ENCODE measurements at places on chromosomes 2 and 18.

GRCh38 chr2:242065426-242065825, 195.9 kb downstream of the RTP5 start:
- H3K36me3 ChIP-seq = no peaks in the 10 kb centered on the region
- H3K4me1 ChIP-seq = peaks cover 19% of the 10 kb centered on the region
- no peak overlapping the region for H3K27ac ChIP-seq
- no peak overlapping the region for H3K4me3 ChIP-seq
- no peaks in the 10 kb centered on the region for H3K27me3 ChIP-seq

DNA sequence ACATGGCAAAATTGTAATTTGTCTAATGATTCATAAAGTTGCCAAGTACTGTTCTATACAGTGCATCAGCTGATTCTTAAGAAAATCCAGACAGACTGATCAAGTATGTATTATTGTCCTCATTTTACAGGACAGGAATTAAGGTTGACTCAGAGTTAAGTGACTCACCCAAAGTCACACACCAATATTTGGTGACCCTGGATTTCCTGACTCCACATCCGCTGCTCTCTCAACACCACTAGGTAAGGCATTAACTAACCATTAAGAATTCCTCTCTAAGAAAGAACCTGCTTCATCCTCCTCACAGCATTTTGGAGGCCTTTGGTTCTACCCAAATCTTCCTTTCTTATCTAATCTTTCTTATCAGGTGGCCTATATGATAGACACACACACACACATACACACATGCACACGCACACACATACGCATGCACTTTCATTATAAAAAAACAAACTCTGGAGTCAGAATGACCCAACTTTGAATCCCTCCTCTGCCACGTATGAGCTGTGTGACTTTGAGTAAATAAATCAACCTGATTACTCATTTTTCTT, 150.8 kb downstream of the ANKRD44 start:
- H3K4me3 ChIP-seq = no peak overlapping the region
- no peaks in the 10 kb centered on the region for H3K36me3 ChIP-seq
- no peak for DNase-seq

DNA sequence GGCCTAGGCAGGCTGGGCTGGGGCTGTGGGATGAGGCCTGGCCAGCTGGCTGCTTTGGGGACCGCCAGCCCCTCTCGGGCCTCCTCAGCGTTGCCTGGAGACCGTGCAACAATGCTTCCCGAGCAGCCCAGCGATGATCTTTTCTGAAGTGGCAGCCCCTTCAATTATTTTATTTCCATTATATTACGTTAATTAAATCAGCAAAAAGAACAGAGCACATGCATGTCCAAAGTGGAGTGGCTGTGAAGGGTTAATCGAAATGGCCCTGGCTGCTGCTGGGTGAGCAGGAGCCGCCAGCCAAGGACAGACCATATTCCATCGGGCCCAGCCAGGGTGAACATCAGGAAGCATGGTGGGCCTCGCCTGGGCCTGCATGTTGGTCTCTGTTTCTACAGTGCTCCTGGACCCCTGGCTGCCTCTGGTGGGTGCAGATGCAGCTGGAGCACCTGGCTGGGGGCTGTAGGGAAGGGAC, 245.5 kb downstream of the MYCN start:
- no peaks in the 10 kb centered on the region for H3K27me3 ChIP-seq
- H3K4me3 ChIP-seq = no peak overlapping the region
- no peak overlapping the region for H3K27ac ChIP-seq
- H3K4me1 ChIP-seq = no peaks in the 10 kb centered on the region
- H3K36me3 ChIP-seq = no peaks in the 10 kb centered on the region
- no peak for DNase-seq

DNA sequence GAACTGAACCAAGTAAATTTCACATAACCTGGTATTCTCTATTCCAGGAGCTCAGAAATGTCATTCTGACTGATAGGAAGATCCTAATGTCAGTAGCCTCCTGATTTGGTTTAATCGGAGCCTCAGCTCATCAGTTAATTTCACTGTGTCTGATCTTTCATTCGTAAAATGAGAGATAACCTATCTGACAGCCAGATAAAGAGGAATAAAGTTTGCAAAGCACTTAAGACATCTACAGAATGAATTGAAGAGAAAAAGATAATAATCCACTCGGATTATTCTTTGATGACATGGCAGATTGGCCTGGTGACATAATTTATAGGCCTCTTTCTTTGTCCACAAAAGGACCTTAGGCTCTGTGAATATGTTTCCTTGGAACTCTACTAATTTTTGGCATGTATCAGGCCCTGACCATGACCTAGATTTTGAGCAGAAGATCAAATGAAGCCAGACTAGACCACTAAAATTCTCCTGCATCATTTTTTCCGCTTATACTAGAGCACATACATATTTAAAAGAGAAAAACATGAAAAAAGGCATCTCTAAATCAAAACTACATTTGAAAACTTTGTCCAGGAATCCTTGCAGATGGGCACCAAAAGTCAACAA, 312.4 kb downstream of the MTX2 start:
- DNase-seq = no peak
- no peak overlapping the region for H3K4me3 ChIP-seq
- H3K27ac ChIP-seq = no peak overlapping the region
- no peaks in the 10 kb centered on the region for H3K36me3 ChIP-seq

DNA sequence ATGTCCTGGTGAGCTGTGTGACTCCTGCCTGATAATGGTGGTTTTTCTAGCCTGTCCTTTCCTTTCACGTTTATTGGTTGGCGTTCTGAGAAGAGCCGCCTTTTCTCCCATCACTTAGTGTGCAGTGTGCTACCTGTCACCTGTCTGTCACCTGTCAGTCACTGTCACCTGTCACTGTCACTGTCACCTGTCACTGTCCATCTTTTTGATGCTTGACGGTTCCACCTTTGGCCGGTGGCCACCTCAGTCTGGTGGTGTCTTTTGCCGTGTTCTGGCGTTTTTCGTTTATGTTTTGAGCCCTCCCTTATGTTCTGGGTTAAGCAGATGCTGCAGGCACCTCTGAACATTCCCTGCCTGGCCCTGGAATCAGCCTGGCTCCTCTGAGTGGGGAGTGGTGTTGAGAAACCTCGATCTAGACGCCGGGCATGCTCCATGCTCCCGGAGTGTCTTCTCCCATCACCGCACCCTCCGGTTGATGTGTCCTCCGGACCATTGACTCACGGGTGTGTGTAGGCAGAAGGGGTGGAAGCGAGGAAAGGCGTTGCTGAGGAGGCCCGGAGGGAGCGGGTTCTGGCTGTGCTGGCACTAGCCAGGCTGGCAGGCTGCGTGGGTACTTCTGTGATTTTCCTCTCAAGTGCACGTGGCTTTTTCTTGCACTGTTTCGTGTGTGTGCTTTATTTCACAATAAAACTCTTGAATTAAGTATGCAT, 20.7 kb downstream of the DTYMK start:
- peaks cover 10% of the 10 kb centered on the region for H3K4me1 ChIP-seq
- peaks cover 20% of the 10 kb centered on the region for H3K36me3 ChIP-seq
- DNase-seq = peak; percentile 59

DNA sequence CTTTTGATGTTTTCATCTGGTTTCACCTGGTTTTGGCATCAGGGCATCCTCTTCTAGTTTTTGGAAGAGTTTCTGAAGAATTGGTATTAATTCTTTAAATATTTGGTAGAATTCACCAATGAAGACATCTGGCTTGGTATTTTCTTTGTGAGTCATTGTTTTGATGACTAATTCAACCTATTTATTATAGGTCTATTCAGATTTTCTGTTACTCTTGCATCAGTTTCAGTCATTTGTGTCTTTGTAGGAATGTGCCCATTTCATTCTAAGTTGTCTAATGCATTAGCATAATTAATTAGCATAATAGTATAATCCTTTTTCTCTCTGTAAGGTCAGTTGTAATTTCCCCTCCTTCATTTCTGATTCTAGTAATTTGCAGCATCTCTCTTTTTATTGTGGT, 8.0 kb downstream of the GNLY start:
- DNase-seq = no peak
- no peaks in the 10 kb centered on the region for H3K36me3 ChIP-seq
- H3K27me3 ChIP-seq = no peaks in the 10 kb centered on the region
- H3K4me1 ChIP-seq = peaks cover 33% of the 10 kb centered on the region
- H3K27ac ChIP-seq = peak overlapping the region; percentile 66

GRCh38 chr2:163919717-163920116, 183.9 kb upstream of the FIGN start:
- H3K4me1 ChIP-seq = peaks cover 5% of the 10 kb centered on the region
- H3K27me3 ChIP-seq = no peaks in the 10 kb centered on the region
- no peak overlapping the region for H3K4me3 ChIP-seq
- H3K27ac ChIP-seq = no peak overlapping the region

DNA sequence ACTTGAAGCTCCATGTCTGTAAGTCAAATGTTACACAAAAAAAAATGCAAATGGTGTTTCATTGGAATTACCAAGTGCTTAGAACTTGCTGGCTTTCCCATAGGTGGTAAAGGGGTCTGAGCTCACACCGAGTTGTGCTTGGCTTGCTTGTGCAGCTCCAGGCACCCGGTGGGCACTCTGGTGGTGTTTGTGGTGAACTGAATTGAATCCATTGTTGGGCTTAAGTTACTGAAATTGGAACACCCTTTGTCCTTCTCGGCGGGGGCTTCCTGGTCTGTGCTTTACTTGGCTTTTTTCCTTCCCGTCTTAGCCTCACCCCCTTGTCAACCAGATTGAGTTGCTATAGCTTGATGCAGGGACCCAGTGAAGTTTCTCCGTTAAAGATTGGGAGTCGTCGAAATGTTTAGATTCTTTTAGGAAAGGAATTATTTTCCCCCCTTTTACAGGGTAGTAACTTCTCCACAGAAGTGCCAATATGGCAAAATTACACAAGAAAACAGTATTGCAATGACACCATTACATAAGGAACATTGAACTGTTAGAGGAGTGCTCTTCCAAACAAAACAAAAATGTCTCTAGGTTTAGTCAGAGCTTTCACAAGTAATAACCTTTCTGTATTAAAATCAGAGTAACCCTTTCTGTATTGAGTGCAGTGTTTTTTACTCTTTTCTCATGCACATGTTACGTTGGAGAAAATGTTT, 97.9 kb upstream of the IL1R2 start:
- H3K27me3 ChIP-seq = no peaks in the 10 kb centered on the region
- peaks cover 50% of the 10 kb centered on the region for H3K36me3 ChIP-seq
- no peaks in the 10 kb centered on the region for H3K4me1 ChIP-seq
- no peak for DNase-seq
- H3K4me3 ChIP-seq = no peak overlapping the region
- no peak overlapping the region for H3K27ac ChIP-seq

GRCh38 chr2:80073134-80073561, 231.4 kb downstream of the LRRTM1 start:
- no peak overlapping the region for H3K4me3 ChIP-seq
- no peaks in the 10 kb centered on the region for H3K36me3 ChIP-seq
- no peak overlapping the region for H3K27ac ChIP-seq
- no peaks in the 10 kb centered on the region for H3K4me1 ChIP-seq
- no peak for DNase-seq
- no peaks in the 10 kb centered on the region for H3K27me3 ChIP-seq

GRCh38 chr2:28269019-28269784, 123.5 kb upstream of the FOSL2 start:
- H3K27me3 ChIP-seq = no peaks in the 10 kb centered on the region
- peaks cover 37% of the 10 kb centered on the region for H3K4me1 ChIP-seq
- no peaks in the 10 kb centered on the region for H3K36me3 ChIP-seq

DNA sequence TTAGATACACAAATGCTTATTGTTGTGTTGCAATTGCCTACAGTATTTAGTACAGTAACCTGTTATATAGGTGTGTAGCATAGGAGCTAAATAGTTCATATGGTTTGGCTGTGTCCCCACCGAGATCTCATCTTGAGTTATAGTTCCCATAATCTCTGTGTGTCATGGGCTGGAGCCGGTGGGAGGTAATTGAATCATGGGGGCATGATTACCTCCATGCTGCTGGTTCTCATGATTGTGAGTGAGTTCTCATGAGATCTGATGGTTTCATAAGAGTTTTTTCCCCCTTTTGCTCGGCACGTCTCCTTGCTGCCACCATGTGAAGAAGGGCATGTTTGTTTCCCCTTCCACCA, 190.5 kb upstream of the SESTD1 start:
- no peaks in the 10 kb centered on the region for H3K36me3 ChIP-seq
- no peak overlapping the region for H3K4me3 ChIP-seq

- H3K4me3 ChIP-seq = no peak overlapping the region
- no peaks in the 10 kb centered on the region for H3K4me1 ChIP-seq
- no peak overlapping the region for H3K27ac ChIP-seq
- H3K36me3 ChIP-seq = no peaks in the 10 kb centered on the region
- no peaks in the 10 kb centered on the region for H3K27me3 ChIP-seq
Measured at GRCh38 chr2:23465936-23466335, 81.0 kb downstream of the KLHL29 start.

GRCh38 chr2:20391951-20392699, 41.5 kb upstream of the PUM2 start:
- H3K36me3 ChIP-seq = no peaks in the 10 kb centered on the region
- H3K4me1 ChIP-seq = peaks cover 4% of the 10 kb centered on the region
- H3K27ac ChIP-seq = no peak overlapping the region
- DNase-seq = peak; percentile 80

DNA sequence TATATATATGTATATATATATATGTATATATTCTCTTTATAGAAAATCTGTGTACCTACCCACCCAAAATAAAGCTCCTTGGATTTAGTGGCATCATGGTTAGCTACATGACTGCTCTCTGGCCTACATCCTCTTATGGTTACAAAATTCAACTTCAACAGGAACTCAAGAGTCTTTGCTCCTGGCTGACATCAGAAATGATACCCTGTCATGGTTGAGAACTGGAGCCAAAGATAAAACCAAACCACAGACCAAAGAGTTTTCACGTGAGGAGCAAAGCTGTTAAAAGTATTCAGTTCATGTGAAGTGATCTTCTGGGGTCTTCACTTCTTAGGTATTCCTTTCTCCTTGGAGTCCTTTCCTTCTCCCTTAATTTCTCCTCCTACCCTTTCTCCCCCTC, 476.3 kb downstream of the SOX11 start:
- no peaks in the 10 kb centered on the region for H3K36me3 ChIP-seq
- no peaks in the 10 kb centered on the region for H3K27me3 ChIP-seq
- no peaks in the 10 kb centered on the region for H3K4me1 ChIP-seq
- no peak for DNase-seq

- H3K27me3 ChIP-seq = no peaks in the 10 kb centered on the region
- H3K36me3 ChIP-seq = peaks cover 12% of the 10 kb centered on the region
- H3K4me3 ChIP-seq = no peak overlapping the region
- DNase-seq = no peak
- H3K27ac ChIP-seq = no peak overlapping the region
- H3K4me1 ChIP-seq = no peaks in the 10 kb centered on the region
Measured at GRCh38 chr2:106115665-106116064, 78.4 kb downstream of the UXS1 start.

DNA sequence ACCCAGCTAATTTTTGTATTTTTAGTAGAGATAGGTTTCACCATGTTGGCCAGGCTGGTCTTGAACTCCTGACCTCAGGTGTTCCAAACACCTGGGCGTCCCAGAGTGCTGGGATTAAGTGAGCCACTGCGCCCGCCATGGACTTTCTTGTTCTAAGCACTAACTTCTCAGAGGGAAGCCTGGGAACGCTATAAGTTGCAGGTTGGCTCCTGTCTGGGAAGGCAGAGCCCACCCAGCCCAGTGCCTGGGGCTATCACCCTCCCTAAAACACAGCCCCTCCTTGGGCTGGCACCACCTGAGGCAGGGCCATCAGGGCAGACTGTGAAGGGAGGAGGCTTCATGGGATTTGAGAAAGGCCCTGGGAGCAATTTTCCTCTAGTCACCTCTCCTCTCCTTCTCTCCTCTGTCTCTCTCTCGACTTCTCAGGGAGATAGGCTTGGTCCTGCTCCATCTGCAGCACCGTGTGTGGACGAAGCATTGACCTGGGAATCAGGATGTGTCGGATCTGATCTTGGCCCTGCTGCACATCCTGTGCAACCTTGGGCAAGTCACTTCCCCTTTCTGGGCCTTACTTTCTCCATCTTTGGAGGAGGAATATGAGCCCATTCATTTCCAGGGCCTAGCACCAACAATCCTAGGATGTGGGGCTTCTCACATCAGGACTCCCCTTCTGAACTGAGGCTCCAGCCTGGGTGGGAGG, 10.9 kb downstream of the PSD4 start:
- H3K4me1 ChIP-seq = no peaks in the 10 kb centered on the region
- H3K4me3 ChIP-seq = no peak overlapping the region
- H3K27ac ChIP-seq = no peak overlapping the region
